ENCODE measurements at places on chromosomes 5 and 9. TPM values are rescaled to one million over a fixed set of nuclear protein-coding genes. Genes with fewer than 3 reads are reported as not detected.

GRCh38 chr9:87889065-87889881 is 6.6 kb downstream of the SPATA31E1 start:
- DNase-seq, result no peak

ANKRD34B gene
- total RNA-seq, result not detected

TRIM36 gene
- total RNA-seq, result 0.72 TPM

GRCh38 chr9:75939536-75940111 is 49.2 kb downstream of the PCSK5 start:
- DNase-seq, result no peak

DNA sequence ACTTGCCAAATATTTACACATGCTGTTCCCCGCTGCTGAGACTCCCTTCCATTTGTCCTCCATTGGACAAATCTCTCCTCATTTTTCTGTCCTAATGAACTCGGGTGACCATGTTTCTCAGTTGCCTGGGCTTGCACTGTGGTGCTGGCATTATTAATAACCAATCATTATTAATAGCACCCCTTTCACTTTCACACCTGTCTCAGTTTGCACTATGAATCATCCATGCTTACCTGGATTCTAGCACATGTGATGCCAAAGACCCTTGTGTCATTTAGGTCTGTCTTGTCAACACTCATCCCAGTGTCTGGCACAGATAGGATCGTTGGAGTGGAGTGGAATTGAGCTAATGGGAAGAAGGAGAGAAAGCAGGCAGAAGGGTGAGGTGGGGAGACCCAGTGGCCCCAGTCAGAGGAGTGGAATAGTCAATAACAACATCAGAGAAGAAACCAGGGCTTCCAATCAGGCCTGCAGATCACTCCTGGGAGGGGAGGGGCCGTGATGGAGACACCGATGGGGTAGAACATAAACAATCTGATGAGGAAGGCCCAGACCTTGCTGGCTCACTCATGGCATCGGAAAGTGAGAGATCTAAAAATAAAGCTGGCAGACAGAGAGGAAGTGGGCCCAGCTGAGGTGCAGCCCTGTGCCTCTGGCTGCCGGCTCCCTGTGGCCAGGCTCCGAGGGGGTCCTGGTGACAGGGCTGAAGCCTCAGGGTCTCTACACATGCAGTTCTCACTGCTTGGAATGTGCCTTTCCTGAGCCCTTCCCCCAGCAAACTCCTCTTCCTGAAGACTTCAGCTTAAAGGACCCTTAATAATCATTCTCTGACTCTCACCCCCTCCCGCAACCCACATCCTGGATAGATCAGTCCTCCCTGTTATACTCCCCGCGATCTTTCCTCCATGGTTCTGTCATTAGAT is 33.5 kb upstream of the CRB2 start:
- DNase-seq, result peak; percentile 89

DNA sequence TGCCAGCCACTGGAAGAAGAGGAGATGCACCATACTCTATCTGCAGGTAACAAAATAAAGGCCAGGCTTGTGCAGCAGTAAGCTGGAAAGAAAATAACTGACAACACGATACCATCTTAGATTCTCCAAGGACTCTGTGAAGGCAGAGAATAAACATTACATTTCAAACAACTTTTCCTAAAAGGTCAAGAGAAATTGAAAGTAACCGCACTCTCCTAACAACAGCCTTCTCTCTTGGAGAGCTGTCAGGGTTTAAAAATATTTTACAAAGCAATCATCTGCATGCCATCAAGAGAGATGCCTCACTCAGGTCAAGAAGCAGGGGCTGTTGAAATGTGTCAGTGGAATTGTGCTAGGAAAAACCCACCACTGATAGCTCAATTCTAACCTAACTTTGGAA is 13.5 kb upstream of the TTLL11 start:
- no peak for DNase-seq

DNA sequence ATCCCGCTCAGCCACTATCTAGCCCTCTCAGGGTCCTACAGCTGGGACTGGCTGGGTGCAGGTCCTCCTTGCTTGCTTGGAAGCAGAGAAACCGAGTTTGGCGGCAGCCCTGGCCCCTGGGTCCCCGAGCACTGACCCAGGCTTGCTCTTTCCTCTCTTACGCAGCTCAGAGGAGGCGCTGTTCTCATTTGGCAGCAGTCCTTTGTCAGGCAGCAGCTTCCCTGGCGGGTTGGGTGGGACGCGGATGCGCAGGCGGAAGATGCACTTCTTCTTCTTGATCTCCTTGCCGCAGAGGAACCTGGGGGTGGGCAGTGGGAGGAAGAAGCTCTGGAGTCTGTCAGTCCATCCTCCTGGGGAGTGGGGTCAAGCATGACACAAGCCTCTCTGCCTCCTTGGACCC is 14.5 kb downstream of the PHF19 start:
- DNase-seq, result no peak

FOXD1 gene
- total RNA-seq, result 1.5 TPM

Data from activated CD8-positive, alpha-beta T cell treated with anti-CD3 and anti-CD28 coated beads for 36 hours (primary cell).